Amygdala (tissue), 56 donors: ENCODE measurements at places on chromosomes 4 and X.

GRCh38 chr4:36835246-36835645, 409.3 kb upstream of the NWD2 start:
- DNase-seq: no peak

DNA sequence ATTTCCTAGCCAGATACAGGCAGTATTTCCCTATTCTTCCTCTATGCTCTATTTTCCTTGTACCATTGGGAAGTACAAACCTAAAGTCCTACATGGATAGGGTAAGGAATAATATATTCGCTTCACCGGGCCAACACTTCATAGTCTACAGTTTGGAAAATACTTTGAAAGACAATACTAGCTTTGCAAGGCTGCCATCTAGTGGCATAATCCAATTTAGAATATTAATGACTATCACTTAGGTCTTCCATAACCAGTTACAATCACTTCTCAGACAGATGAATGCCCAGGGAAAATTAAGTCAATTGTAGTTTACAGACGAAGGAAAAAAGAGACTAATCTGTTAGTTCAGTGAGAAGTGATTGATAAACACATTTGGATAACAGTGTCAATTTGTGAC, 141.0 kb upstream of the FAM47C start:
- no peak for DNase-seq

- DNase-seq: no peak
Observed at GRCh38 chrX:110669572-110669971, 126.0 kb downstream of the CHRDL1 start.

DNA sequence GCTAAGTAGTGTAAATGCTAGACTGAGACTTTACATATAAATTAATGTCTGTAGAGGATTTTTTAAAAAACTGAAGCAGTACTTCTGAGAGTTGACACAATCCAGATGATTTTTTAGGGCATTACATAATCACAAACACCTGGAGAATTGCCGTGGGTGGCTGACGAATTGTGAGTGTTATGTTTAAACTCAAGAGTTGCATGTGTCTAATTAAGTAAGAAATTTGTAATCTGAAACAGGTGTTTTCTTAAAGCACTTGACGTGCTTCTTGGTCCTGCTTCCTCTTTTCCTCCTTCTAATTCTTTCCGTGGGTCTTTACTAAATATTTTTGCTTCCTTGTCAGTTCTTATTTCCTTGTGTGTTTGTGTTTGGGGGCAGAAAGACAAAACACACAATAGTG, 27.8 kb downstream of the PIR start:
- no peak for DNase-seq

GRCh38 chr4:93897559-93897958, 69.0 kb downstream of the ATOH1 start:
- DNase-seq: no peak

GRCh38 chr4:137474711-137475301, 57.5 kb downstream of the PCDH18 start:
- DNase-seq: peak; percentile 2
